ENCODE measurements at places on chromosomes 1 and 21.

DNA sequence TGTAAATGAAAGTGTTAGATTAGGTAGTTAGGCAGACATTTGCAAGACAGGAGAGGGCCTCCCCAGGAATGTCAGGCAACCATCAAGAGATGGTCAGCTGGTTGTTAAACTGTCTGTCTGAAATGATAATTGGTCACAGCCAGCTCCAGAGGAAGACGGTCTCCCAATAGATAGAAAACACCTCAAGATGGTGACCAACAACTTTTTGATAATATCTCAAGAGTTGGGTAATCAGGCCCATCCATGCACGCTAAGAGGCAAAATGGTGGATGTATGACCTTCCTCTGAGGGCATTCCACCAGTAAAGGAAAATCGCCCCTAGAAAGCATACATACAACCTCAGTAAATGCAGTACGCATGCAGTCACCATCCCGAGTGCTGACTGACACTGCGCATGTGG is 118.2 kb downstream of the MAP3K21 start:
- no peak for DNase-seq

GRCh38 chr1:150576367-150576711 is 3.1 kb downstream of the MCL1 start:
- DNase-seq = no peak

GRCh38 chr1:55402142-55402541 is 187.0 kb upstream of the USP24 start:
- DNase-seq = peak; percentile 84

GRCh38 chr1:204268101-204268500 is 54.3 kb upstream of the GOLT1A start:
- DNase-seq = no peak

GRCh38 chr1:204672482-204673121 is 12.9 kb downstream of the LRRN2 start:
- DNase-seq = no peak

GRCh38 chr21:34989337-34990151 is 59.6 kb downstream of the RUNX1 start:
- peak; percentile 54 for DNase-seq

DNA sequence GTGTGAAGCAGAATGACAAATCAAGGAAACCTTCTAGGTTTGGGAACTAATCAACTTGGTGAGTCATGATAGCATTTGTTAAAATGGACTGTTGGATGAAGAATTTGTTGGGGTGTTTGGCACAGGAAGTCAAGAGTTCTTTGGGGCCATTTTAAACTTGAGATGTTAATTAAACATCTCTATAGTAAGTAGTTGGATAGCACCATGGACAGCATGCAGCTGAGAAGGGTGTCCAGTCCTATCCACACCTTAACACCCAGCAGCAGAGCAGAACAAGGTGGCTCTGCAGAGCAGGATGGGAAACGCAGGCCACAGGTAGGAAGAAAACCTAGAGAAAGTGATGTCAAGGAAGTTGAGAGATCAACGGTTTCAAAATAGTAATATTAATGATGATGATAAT is 52.5 kb downstream of the TNR start:
- DNase-seq = no peak

- no peak for DNase-seq
These were observed 46.3 kb upstream of the PDE9A start for GRCh38 chr21:42607102-42607501.

DNA sequence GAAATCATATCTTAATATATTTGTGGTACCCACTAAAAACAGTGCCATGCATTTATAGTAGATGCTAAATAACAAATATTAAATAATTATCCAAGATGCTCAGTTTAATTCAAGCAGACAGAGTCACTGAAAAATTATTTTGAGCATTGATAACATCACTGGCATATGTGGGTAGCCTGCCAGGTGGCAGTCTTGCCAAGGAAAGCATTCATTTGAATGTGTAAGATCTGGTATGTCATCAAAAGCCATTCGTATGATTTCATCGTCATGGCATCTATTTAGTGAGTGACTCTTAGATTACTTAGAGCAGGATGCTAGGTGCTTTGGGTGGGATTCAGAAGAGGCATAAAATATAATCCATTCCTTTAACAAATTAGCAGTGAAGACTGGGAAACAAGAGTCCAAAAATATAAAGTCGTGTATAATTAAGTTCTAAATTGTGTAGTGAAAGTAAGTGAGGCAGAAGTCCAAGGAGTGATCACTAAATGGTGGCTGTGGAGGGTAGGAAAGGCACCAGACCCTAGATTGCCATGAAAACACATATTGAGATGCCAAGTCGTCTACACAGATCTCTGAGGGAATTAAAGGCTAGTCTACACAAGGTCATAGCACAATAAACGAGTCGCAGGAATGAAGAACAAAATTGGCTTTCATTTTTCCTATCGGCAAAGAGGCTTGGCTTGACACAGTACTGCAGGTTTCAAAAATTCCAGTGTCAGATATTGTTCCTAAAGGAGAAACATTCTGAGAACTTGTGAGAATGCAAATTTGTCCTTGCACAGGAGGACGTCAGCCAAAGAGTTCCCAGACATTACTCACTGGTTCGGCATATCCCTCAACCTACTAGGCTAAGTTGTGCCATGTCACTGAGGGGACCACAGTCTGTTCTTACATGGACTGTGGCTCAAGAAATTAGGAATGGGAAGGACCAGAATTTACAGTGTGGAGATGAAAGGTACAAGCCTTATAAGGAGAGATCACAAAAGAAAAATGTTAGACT is 130.8 kb downstream of the LYPLAL1 start:
- DNase-seq = peak; percentile 73

DNA sequence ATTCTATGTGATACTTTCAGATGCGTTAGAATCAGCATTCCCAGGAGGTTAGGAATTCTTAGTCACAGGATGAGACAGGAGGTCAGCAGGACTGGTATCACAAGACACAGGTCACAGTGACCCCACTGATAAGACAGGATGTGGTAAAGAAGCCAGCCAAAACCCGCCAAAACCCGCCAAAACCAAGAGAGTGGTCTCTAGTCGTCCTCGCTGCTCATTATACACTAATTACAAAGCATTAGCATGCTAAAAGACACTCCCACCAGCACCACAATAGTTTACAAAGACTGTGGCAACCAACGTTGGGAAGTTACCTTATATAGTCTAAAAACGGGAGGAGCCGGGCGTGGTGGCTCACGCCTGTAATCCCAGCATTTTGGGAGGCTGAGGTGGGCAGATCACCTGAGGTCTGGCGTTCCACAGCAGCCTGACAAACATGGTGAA is 13.9 kb upstream of the ACTA1 start:
- no peak for DNase-seq

DNA sequence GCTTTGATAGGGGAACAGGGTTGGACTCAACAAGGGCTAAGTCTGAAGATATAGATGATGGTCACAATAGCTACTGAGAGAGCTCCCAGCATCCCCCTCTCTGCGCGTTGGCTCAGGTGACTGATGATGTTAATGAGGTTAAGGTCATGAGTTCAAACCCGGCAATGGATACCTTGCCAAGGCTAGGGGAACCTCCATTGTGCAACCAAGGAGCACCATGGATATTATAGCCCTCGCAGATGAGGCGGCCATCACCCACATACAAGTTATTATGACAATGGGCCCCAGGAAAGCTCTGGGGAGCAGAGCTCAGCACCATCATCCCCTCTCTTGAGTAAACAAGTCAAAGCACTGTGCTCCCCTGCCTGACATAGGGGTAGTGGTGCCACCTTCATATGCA is 8.2 kb downstream of the KCNA2 start:
- DNase-seq = no peak
